ENCODE measurements at places on chromosomes 7 and 10. TPM values are rescaled to one million over a fixed set of nuclear protein-coding genes. Genes with fewer than 3 reads are reported as not detected.

DNA sequence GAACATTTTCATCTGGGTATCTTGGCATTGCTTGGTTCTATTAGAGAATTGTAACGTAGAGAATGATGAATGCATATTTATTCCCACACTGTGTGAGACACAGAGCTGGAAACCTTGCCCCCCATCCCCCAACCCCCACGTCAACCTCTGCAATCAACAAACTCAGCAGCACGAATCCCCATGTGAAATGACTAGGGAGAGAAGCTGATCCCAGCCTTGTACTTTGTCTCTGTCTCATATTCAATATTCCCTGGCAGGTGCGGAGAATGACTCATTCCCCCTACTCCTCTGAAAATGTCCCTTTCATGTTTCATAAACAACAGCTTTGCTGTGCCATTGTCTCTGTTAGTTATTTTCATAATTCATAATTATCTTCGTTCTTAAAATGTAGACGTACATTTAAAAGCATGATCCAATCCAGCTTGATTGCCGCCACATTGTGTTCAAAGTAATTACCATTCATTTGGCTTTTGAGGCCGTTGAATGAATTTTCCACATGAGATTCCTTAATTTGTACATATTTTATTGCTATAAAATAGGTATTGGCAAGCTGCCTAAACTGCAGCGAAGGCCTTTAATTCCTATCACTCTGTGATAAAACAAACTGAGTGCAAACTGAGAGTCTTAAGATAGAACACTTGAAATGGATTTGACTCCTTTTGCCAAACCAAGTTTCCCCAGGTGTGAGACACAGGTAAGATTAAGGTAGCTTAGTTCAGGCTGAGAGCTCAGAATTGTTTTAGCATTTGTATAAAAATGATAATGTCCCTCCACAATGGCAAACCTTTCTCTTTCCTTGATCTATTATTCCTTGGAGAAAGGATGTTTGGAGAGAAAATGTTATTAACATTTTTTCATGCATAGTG lies 920.2 kb downstream of the TYW1 start:
- DNase-seq: no peak

- no peak for DNase-seq
Observed at GRCh38 chr7:30996883-30997282, 33.1 kb downstream of the GHRHR start.

FBXO24 gene
- total RNA-seq: under 0.01 TPM

GRCh38 chr10:133140417-133141143 lies 19.4 kb upstream of the KNDC1 start:
- DNase-seq: peak; percentile 63

GRID2IP gene
- not detected for total RNA-seq

TMEM176A gene
- total RNA-seq: not detected

DNA sequence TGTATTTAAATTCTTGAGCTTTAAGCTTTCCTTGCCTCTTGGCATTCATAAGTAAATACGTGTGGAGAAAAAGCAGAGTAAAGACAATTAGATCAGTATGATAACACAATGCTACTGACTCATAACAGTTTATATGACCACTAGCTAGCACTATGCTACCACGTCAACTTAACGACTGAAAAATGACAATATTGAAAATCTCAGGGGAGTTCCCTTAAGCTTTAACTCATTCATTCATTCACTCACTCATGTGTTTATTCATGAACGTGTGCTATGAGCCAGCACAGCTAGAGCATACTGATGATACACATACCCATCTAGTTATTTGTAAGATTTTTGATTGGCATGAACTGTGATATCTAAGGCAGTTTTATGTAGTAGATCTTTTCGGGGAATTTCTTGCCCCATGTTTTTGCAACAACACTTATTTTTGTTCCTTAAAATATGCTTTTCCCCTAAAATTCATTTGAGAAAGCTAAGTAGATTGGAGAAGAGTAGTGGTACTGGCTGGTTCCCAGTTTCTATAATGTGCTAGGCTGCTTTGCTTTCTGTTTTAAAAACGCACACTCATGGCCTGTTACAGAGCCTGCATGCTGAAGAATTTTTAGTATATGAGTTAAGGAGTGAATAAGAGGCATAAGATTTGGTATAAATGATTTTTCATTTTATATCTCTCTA lies 57.4 kb upstream of the ACBD5 start:
- peak; percentile 58 for DNase-seq
